Activated CD8-positive, alpha-beta memory T cell treated with anti-CD3 and anti-CD28 coated beads for 1 hour (primary cell): ENCODE measurements at places on chromosomes 2 and 18.

DNA sequence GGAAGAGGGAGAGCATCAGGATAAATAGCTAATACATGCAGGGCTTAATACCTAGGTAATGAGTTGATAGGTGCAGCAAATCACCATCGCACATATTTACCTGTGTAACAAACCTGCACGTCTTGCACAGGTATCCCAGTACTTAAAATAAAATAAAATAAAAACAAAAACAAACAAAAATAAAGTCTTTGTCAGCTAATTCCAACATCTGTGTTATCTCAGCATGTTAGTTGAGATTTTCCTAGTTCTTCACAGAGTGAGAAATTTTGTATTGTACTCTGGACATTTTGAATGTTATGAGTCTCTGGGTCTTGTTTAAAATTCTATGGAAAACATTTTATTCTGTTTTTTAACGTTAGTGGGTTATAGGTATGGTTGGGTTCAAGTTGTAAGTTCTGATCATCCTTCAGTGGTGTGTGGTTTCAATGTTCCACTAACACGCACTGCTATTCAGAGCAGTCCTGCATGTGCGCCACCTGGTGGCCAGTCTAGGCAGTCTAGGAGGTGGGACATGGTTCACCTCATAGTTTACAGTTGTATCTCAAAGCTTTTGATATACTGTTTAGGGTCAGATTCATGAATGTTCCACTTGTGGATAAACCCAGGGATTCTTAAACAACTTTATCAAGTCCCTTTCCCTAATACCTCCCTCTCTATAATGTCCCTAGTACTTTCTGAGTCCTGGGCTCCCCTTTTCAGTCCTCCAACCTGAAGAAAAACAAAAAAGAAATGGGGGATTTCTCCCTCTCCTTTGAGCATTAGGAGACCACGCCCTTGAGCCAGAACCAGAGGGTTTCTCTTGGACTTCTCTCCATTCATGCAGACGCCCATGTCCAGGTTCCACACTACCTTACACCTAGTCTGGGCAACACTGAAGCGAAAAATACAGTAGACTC is 213.4 kb upstream of the GATA6 start:
- DNase-seq = peak; percentile 78

DNA sequence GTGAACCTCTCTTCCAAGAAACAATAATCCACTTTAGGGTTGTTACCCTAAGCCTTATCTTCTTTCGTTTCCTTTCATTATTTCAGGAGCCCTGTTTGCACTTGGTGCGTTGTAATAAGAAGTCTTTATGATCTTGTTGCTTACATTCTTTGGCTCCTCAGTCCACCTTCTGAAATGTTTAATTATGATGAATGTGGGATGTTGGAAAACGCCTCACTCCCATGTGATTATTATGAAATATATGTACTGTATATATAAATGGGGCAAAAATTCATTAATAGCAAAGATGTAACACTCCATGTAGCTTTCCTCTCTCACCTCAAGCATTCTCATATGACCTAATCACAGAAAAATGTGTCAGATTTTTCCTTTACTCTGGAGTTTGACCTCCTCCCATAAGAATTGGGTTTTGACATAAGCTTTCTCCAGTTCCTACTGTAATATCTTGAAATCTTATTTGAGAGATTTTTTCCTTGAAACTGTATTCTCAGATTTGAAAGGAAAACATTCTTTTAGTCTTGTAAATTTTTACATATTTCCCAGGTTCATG is 397.2 kb upstream of the FANCL start:
- no peak for DNase-seq

- DNase-seq = no peak
Observed at GRCh38 chr2:217086038-217086522, 226.2 kb upstream of the TNP1 start.

DNA sequence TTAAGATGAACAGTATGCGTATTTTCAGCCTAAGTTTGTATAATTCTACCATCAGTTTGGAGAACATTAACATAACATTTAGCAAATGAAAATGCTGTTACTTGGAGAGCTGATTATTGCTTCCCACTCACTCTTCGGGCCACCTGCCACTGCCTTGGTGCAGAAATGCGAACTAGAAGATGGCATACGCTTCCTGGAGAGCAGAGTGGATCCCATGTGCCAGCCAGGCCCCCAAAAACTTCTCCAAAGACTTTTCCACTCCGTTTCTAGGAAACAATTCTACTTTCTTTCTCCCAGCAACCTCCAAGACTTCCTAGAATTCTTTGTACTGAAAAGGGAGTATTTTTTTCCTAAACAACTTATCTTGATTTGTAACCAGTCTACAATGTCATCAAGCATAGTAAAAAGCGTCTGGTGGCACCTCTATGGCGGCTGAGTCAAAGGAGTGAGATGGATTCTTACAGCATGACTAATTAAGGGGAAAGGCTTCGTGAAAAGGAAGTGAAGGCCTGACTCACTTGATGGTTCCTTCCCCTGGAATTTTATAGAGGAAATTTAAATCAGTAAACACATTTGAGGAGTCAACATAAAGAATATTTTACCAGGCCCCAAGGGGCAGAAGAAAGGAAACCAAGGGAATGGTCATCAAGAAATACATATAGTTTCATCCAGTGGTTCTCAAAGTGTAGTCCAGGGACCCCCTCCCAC is 36.6 kb downstream of the FEZ2 start:
- DNase-seq = no peak

- no peak for DNase-seq
Observed at GRCh38 chr2:38394041-38394440, 17.0 kb upstream of the ATL2 start.

- DNase-seq = no peak
Observed at GRCh38 chr2:136000502-136000901, 15.1 kb upstream of the DARS1 start.

DNA sequence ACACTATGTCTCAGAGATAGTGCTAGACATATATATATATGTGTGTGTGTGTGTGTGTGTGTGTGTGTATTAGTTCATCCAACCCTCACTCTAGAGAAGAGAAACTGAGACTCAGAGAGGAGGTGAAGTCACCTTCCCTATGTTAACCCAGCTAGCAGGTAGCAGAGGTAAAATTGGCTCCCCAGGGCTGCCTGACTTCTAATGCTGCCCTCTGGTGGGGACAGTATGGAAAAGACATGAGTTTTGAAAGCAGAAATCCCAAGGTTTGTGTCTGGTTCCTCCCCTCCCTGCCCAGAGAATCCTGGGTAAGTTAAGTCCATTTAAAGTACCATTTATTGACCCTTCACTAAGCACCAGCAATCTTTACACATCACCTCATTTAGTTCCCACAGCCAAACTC is 137.7 kb downstream of the THNSL2 start:
- DNase-seq = no peak

GRCh38 chr2:43412114-43412753 is 183.6 kb downstream of the THADA start:
- no peak for DNase-seq

- DNase-seq = no peak
Observed at GRCh38 chr18:62105376-62105775, 81.5 kb downstream of the PIGN start.
